ENCODE measurements at places on chromosomes 1 and 21. TPM values are rescaled to one million over a fixed set of nuclear protein-coding genes. Genes with fewer than 3 reads are reported as not detected.

DNA sequence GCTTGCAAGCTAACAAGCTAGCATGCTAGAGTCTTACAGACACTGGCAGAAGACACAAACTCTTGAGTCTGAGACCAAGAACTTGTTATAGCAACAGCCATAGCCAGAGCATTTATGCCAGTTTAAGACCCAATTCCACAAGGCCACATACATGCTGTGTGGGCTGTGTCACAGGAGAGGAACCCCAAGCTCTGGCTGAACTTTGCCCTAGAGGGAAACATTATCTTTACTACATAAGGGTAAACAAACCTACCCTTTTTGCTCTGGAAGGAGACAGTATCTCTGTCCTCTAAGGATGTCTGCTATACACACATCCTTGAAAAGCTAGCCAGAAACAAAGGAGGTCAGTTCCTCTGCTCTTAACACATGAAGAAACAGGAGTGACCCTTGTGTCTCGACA lies 70.3 kb downstream of the HSF2BP start:
- no peak for DNase-seq

Gene TOE1
- 12.9 TPM for polyA plus RNA-seq

DNA sequence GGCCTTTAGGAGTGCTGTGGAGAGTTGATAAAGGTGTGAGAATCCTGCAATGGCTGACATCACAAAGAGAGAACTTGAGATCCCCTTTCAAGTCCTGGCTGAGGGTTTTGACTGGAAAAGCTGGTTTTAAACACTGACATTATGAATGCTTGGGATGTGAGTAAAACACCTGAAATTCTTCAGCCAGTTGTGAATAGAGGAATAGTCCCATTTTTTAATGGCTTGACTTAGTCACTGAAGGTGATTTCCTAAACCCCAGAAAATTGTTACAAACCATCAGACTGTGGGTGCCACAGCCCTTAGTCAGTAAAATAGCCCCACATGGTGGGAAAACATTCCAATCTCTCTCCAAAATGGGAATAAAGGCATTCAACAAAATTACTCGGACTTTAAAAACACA lies 107.7 kb upstream of the LMO4 start:
- DNase-seq = peak; percentile 13

DNA sequence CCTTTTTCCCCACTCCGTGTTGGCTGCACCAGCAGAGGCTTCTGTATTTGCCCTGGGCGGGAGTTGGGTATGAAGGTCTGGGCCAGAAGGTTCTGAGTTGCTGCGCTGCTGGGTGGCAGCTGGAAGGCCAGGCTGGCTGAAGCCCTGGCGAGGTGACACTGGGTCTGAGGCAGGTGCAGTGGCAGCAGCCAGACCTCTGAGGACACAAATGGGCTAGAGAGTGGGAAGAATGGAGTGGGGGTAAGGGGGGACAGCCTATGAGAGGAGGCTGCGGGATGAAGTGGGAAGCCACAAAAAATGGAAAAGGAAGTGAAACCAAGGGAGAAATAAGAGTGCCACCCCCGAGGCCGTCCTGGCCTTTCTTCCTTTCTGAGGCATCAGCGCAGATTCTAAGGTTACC lies 53.2 kb downstream of the STX6 start:
- no peak for DNase-seq

DNA sequence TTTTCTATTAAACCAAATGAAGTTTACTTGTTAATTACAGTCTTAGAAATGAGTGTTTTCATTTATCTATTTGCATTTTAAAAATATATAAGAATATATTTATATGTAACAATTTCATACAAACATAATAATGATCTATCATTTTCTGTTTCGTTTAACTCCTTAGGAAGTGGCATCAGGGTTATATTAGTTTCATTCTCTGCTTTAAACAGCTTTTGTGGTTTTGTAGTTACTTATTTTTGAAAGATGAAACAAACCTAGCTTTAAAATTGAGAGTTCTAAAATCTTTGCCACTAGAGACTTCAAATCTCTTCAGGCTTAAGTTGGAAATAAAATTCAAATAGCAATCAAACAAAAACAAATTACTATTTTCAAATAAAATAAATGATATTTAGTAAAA lies 2110.6 kb downstream of the MRPL39 start:
- DNase-seq = no peak

Gene CENPS
- 20.7 TPM for polyA plus RNA-seq

Gene CASQ1
- polyA plus RNA-seq = 0.31 TPM

Gene SH3D21
- polyA plus RNA-seq = 20.0 TPM

Gene NPL
- 8.5 TPM for polyA plus RNA-seq

DNA sequence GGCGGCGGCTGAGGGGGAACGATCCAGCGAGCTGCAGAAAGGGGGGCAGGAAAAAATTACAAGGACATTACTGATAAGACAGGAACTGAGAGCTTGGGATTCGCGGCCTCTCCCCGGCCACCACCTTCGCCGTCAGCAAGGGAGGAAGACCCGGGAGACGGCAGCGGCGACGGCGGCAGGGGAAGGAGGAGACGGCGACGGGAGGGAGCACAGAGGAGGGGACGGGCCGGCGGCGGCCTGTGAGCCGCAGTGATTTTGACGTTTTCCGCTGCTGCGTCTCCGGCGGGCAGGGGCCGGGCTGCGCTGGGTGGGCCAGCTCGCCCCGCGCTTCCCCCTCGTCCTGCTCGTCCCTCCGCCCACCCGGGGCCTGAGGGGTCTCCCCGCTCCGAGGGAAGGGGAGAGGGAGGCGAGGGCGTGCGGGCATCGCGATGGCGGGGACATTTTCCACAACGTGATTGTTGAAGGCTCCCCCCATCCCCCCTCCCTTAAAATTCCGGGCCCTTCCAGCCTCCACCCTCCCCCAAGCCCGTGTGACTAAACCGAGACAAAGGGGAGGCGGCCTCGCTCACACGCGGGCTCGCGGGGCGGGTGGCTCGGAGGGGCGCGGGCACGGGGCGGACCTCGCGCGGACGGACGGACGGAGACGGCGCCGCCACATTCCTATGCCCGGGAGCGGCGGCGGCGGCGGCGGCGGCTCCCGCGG lies 407 bp downstream of the CAMSAP2 start:
- peak; percentile 91 for DNase-seq

- no peak for DNase-seq
Observed at GRCh38 chr1:71080230-71080738, 551 bp downstream of the ZRANB2 start.

Gene PHF13
- 21.2 TPM for polyA plus RNA-seq

GRCh38 chr1:245752561-245752960 lies 597.8 kb downstream of the KIF26B start:
- DNase-seq = no peak

Gene HSD3B1
- 0.40 TPM for polyA plus RNA-seq

- no peak for DNase-seq
Observed at GRCh38 chr21:41209016-41209619, 41.2 kb downstream of the BACE2 start.

Gene CYP4X1
- polyA plus RNA-seq = 6.2 TPM

- DNase-seq = no peak
Observed at GRCh38 chr1:171468120-171468750, 17.1 kb upstream of the PRRC2C start.

Data from right lung (tissue), 10 donors.